ENCODE measurements at places on chromosomes 2 and 18.

DNA sequence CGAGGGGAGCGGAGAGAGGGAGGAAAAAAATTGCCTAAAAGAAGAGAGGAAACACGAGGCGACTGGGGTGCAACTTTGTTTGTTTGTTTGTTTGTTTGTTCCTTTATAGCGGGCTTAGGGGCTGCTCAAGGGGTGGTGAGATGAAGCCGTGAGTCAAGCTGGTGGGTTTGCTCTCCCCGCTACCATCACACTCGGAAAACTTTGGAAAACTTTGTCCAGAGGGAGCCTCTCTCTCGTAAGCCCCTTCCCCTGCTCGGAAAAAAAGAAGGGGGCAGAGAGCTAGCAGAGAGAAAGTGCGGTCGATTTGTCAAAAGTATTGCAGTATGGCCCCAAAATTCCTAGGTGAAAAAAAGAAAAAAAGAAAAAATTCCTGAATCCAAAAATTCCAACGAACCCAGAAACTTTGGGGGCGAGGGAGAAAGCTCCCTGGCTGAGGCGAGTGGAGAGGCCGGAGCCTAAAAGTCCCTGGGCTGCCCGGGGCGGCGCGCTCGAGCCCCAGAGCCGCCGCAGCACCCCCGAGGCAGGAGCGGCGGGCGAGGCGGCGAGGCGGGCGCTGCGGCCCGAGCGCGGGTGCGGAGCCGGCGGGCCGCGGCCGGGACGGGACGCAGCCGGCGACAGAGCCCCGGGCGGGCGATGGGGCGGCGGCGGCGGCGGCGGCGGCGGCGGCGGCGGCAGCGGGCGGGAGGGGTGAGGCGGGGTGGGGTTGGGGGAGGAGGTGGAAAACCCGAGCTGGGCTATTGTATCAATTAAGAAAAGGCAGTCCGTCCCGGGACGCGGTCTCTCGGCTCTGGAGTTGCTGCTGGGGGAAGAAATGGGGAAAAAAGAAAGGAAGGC, 558 bp upstream of the CYP26B1 start:
- DNase-seq, result no peak

GRCh38 chr18:44465381-44465841, 215.3 kb upstream of the SETBP1 start:
- DNase-seq, result no peak

DNA sequence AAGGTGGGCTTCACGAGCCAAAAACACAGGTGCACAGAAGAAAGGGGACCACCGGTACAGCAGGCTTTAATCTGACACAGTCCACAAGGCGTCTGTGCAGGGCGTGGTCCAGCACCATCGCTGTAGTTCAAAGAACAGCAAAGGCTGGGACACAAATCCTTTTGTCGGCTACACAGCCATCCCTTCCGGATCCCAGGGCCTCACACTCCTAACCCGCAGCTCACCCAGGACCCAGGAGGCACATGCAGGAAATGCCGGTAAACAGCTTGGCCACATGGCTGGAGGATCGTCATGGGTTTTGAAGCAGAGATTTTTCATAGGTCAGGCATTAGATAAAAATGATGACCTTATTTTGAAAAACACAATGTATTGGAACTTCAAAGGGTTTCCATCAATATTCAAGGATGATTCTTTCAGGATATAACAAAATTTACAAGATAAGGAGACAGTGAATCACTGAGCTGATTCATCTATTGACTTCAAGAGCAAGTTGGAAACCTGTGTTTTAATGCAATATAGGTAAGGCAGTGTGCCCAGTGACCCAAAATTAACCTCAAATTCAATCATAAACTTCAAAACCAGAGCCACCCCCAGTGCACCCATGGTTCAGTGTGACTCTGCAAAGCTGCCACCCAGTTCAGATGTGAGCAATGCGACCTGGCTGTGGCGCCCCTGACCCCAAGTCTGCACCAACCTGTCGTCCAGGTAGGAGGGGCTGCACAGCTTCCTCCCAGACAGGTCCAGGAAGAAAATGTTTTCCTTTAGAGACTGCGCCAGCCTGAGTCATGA, 74.4 kb downstream of the TMEM18 start:
- DNase-seq, result no peak

DNA sequence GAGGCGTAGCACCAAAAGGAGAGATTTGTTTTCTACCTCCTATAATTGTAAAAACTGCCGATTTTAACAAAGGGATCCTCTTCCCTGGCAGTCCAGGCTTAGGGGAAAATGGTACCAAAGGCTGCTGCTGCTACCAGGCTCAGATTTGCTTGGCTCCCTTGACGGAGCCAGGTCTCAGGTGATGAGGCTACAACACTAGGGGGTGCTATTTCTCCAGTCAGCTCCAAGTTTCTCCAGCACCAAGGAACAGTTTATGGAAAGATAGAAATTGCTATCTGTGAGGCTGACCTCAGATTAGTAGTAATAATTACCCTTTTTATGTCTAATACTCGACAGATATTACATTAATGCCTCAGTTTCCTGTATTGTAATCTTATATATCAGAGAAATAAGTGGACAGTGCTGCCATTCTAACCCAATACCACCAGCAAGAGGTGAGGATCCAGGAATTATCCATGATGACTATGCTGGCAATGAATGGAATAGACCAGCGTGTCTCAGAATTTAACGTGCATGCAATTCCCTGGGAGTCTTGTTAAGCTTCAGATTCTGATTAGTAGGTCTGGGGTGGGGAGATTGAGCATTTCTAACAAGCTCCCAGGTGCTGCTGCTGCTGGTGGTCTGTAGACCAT, 111.3 kb downstream of the ESCO1 start:
- peak; percentile 32 for DNase-seq

- no peak for DNase-seq
Observed at GRCh38 chr18:59870623-59871130, 29.1 kb upstream of the PMAIP1 start.

- no peak for DNase-seq
Observed at GRCh38 chr2:10085043-10085667, 4.9 kb upstream of the CYS1 start.

GRCh38 chr18:63378919-63379638, 12.1 kb upstream of the KDSR start:
- no peak for DNase-seq

DNA sequence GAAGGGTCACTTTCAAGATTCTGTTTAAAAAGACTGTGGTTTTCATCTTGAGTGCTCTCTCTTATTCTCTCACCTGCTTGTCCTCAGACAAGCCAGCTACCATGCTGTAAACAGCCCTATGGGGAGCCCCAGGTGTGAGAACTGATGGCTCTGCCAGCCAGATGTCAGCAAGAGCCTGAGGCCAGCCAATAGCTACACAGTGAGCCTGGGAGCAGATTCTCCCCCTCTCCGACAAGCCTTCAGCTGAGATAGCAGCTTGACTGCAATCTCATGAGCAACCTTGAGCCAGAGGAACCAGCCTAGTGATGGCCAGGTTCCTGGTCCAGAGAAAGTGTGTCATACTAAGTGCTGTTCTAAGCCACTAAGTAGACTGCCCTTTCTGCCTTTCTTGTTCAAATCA, 272.1 kb downstream of the NAPG start:
- no peak for DNase-seq

DNA sequence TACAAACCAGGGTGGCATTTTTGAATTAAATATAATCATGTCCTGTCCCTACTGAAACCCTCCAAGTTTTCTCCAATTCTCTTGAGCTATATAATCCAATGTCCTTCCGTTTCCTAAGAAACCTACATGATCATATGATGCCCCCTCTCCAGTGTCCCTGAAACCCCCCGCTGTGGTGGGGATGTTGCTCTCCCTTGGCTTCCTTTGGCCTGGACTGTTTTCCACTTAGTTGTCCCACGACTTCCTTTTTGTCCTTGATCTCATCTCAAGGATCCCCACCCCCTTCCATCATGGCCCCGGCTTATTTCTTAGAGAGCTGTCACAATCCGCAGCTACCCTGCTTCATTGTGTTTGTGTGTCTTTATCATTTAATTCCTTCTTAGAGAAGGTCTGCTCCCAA, 43.8 kb downstream of the TMEM18 start:
- no peak for DNase-seq
